ENCODE measurements at places on chromosomes 6 and 20.
A peak's percentile ranks its signal among the peaks of the same experiment; 100 is the strongest.

DNA sequence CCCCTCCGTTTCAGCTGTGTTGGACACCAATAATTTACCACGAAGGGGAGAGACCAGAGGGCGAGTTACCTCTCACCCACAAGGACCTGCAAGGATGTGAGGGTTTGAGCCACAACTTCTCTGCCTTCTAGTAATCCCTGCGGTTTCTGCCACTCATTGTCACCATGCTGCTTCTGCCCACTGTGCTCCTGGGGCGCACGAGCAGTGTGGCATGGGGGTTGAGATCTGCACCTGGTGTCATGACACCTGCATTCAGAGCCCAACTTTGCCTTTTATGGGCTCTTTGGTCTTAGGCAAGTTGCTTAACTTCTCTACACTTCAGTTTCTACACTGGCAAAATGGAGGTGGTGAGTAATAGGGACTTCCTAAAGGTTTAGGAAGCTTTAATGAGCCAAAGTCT is 84.9 kb downstream of the SOBP start:
- DNase-seq, result no peak

DNA sequence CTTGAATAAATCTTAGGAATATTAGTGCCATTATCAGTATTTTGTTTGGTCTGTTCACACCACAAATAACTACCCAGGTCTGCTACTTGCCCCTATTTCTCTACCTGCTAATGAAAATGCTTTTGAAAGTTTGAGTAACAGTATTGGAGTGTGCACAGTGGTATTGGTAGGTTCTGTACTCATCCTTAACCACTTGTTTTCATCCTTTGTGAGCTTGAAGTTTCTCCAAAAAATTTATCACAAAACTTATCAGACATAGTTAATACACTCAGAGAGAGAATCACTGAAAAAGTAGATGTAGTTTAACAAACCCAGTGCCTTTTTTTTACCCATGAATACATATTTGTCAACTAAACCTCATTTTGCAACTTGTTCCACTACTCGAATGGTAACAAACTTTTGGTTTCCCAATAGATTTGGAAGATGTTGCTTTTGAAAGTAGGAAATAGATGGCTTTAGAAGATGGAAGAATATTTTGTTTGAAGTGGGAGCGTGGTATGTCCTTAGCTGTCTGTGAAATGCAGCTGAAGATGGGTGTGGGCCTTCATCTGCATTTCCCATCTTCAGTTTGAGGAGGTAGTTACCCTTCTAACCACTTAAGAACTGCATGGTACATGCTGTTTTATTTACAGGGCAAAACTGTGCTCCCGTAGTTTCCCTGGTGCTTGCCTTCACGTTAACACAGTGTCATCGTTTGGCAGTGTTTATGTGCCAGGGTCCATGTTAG is 9.0 kb downstream of the PTPN1 start:
- no peak for DNase-seq

GRCh38 chr6:15472621-15473020 is 190.2 kb downstream of the DTNBP1 start:
- no peak for DNase-seq

GRCh38 chr6:35678021-35678654 is 10.6 kb downstream of the FKBP5 start:
- DNase-seq, result no peak

GRCh38 chr6:169619650-169620049 is 82.2 kb downstream of the WDR27 start:
- no peak for DNase-seq

- DNase-seq, result no peak
Observed at GRCh38 chr6:144844596-144844995, 559.5 kb downstream of the UTRN start.

DNA sequence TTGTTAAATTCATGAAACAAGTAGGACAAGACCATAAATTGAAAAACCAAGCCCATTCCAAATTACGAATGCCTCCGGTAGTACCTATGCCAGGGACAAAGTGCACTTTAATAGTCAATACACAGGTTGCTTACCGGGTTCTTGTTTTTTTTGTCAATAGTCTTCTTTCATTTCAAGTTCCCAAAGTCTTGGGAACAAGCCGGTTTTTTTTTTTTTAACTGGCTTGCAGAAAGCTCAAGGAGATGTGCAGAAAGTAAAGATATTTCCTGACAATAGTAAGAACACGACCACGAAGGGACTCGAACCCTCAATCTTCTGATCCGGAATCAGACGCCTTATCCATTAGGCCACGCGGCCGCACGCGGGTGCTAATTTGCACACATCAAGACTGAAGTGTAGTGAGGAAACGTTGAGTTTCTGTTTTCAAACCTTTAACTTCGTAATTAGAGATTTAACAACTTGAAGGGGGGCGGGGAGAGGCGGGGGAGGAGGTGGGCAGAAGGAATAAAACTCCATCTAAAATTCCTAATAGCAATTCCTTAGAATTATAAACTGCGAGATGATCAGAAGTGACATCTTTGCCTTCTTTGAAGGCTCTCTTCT is 181.0 kb downstream of the TRIM27 start:
- no peak for DNase-seq

DNA sequence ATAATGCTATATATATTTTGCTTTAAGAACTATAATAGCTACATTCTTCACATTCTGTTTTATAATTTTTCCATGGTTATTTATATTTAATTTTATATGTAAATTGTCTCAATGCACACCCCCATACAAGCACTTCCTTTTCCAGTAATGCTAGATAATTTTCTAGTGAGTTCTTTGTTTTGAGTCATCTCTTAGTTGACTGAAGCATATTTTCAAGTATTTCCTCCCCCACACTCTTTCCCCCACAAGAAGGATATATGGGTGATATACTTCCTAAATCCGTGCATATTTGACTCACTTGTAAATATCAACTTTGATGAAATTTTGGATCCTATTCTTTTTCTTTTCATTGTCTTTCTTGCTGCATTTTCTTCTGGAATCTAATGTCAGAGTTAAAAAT is 82.1 kb upstream of the SRSF6 start:
- DNase-seq, result no peak

GRCh38 chr20:16864069-16864468 is 115.9 kb downstream of the OTOR start:
- no peak for DNase-seq

- no peak for DNase-seq
Observed at GRCh38 chr6:17339308-17339670, 54.1 kb upstream of the CAP2 start.

DNA sequence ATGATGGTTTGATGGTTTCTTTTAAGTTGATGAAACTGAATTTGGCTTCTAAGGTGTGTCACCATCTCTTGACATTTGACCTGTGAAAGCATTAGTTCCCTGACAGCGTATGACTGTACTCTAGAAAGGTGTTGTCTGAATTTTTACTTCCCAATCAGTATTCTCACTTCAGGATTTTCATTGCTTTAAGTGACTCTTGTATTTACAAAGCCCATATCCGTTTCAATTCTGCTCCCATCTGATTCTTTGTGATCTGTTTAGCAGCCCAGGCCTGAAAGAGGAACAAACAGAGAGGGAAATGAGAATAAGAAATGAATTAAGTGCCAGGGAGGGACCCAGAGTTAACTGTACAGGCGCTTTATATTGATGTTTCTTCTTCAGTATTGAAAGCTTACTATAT is 73.7 kb downstream of the FARS2 start:
- no peak for DNase-seq

DNA sequence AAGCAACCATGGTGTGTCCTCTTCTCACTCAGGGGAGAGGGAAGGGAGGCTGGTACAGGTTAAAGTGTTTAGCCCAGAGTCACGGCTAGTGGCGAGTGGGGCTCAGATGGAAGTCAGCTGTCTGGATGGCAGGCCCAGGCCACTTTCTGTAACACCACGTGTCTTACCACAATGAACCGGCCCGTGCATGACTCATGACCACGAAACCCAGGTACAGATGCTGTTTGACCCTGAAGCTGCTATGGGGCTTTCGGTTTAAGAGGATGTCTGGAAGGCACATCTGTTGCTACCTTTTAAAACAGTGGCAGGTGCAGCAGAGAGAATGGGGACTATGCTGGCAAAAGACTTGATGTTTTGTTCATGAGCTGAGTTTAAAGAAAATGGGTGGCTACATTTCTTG is 36.5 kb upstream of the MPC1 start:
- DNase-seq, result no peak

GRCh38 chr6:55069132-55069781 is 105.1 kb upstream of the HCRTR2 start:
- no peak for DNase-seq

- no peak for DNase-seq
Observed at GRCh38 chr6:90160013-90160412, 136.6 kb downstream of the BACH2 start.

- peak; percentile 15 for DNase-seq
Observed at GRCh38 chr20:58447511-58448391, 58.7 kb downstream of the VAPB start.

DNA sequence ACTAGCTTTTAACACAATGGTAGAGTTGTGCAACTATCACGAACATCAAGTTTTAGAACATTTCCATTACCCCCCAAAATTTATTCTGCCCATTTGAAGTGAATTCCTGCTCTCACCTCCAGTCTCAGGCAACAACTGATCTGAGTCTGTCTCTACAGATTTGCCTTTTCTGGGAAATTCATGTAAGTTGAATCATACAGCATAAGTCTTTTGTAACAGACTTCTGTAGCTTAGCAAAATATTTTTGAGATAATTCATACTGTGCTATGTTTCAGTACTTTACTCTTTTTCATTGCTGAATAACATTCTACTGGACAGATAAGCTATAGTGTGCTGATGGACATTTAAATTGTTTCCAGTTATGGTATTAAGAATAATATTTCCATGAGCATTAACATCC is 447.3 kb upstream of the GJE1 start:
- no peak for DNase-seq

Data from activated naive CD8-positive, alpha-beta T cell treated with anti-CD3 and anti-CD28 coated beads, Interleukin-2, amount 50 U/mL, for 16 hours (primary cell).